ENCODE measurements at places on chromosomes 1 and 21.

DNA sequence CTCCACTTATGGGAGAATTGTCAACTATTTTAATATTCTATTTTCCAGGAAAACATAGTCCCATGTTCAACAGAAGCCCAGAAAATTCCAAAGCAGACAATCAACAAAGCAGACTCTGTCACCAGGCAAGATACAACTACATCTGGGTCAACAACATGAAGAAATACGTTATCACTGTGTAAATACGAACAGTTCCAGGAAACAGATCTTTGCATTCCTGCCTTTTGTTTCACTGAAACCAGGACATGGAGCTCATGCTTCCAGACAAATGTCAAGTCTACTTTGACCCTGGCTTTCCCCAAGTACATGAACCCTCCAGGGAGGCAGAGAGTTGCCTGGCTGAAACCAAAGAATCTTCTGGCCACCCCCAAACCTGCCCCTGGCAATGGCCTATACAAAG is 106.7 kb downstream of the SETD4 start:
- no peak for DNase-seq

GRCh38 chr1:167594822-167595221 is 35.2 kb upstream of the RCSD1 start:
- DNase-seq: no peak

DNA sequence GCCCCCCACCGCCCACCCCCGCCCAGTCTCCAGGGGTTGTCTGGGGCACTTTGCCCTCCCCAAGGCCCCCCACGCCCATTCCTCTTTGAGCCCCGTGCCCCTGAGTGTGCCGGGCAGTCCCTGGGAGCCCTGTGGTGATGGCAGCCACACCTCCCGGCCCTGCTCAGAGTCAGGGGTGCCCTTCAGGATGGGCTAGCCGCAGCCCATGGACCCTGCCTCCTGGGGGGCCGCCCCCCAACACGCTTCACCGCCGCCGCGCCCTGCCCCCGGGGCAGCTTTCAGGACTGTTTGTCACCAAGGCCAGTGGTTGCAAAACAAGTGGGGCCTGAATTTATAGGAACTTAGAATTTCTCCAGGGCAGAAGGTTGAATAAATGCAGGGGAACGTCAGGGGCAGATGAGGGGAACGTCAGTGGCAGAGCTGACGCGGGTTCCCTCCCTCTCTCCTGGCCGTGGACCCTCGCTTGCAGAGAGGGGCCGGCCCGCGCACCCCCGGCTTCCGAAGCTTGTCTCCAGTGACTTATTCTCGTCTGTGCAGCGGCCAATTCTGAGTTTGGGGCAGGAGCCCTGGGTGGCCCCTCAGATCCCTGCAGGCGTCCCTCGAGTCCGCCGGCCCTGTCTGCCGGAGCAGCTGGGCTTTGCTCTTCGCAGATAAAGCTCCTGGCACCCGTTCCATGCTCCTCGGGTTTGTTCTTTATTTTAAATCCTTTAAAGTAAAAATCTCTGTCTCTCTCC is 41.2 kb upstream of the ADARB1 start:
- no peak for DNase-seq

DNA sequence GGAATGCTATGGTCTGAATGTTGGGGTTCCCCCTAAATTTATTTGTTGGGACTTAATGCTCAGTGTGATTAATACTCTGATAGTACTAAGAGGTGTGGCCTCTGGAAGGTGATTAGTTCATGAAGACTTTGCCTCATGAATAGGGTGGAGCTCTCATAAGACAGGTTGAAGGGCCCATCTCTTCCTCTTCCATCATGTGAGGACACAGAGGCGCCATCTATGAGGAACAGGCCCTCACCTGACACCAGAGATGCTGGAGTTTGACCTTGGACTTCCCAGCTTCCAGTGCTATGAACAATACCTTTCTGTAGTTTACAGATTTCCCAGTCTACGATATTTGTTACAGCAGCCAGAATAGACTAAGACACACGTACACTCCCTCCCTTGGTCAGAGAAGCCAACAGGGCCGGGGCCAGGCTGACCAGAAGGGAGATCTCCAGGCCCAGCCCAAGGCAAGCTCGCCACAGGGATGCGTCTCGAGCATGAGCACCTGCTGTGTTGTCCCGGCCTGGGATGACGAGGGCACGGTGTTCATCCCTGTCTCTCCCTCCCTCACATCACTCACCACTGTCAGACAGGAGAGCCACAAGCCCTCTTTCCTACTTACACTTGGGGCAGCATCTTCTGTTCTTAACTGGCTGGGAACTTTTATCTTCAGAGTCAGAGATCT is 4.7 kb upstream of the ABCG1 start:
- DNase-seq: no peak

DNA sequence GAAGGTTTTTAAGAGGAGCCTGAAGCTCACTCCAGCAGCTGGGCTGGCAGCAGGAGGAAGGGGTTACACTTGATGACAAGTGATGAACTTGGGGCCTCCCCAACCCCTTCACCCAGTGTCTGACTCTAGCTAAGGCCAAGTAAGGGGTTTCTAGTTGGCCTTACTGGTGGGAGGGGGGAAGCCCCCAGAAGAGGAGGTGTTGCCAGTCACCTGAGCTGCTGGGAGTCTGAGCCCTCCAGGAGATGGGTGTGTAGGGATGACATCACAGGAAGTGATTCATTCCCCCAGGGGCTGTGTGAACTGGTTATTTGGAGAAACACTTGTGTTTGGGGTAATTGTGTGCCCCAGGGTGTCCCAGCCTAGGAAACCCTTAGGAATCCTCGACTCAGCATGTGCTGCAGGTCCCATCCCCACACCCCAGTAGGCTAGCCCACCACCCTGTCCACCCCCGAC is 3.1 kb downstream of the PADI1 start:
- peak; percentile 94 for DNase-seq

- no peak for DNase-seq
These were observed 6.5 kb downstream of the C1orf35 start for GRCh38 chr1:228096416-228097332.

DNA sequence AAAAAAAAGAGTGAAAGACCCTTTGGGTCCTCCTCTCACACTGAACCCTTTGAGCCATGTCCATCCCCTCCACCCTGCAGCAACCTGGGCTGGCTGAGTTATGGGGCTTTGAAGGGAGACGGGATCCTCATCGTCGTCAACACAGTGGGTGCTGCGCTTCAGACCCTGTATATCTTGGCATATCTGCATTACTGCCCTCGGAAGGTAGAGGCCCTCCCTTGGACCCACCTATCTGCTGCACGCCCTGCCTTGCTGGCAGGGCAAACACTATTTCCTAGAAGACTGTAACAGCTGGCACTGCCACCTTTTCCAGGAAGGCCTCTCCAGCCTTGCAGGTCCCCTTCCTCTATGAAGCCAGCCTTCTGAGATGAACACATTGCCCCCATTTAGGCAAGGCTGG is 1.1 kb downstream of the SLC50A1 start:
- DNase-seq: no peak

DNA sequence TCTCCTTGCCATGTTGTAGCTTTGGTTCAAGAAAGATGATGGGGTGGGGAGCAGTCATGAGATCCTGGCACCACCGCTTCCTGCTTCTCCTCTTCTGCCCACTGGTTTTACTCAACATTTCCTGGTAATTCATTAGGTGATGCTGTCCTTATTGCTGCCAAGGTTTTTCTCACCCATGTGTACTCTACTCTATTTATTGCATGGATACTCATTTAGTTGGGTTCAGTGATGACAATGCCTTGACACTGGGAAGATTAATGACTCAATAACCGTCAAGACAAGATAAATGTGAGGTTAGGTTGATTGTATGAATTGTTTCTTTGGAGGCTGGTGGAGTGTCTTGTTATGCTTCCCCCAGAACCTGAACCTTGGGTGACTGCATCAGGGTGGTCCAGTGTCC is 484.2 kb downstream of the SIPA1L2 start:
- no peak for DNase-seq

- DNase-seq: peak; percentile 30
These were observed 11.3 kb downstream of the NCSTN start for GRCh38 chr1:160354388-160354985.

GRCh38 chr1:240280560-240281322 is 189.1 kb downstream of the FMN2 start:
- DNase-seq: no peak

- DNase-seq: peak; percentile 46
These were observed 550.9 kb downstream of the SMYD3 start for GRCh38 chr1:245956225-245956624.

GRCh38 chr1:181135815-181136737 is 47.6 kb downstream of the IER5 start:
- peak; percentile 83 for DNase-seq

DNA sequence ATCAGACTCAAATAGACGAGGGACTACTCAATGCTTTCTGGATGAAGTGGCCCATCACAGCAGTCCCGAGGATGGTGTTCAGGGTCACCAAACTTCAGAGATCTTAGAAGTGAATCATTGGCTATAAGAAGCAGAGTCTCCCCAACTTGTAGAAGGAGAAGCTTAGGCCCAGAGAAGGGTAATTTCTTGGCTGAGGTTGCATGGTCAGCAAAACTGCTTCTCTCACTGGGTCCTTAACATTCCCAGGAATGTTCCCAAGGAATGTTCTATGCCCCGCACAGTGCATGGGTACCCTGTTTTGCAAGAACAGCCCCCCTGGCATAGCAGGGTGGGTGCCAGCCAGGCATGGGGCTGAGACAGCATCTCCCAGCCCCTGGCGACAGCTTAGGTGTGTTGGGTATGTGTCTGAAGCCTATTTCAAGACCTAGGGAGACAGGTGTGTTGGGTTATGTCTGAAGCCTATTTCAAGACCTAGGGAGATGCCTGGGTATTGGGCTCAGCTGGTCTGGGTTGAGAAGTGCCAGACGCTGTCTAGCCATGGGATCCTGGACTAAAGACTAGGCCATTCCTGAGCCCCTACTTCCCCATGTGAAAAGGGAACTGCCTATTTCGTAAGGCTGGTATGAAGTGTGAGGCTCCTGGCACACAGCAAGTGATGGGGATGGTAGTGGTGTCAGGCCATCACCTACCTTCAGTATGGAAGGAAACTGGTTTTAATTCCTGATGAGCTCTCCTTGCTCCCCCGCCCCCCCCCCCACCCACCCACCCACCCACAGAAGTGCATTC is 26.1 kb downstream of the PADI6 start:
- no peak for DNase-seq

DNA sequence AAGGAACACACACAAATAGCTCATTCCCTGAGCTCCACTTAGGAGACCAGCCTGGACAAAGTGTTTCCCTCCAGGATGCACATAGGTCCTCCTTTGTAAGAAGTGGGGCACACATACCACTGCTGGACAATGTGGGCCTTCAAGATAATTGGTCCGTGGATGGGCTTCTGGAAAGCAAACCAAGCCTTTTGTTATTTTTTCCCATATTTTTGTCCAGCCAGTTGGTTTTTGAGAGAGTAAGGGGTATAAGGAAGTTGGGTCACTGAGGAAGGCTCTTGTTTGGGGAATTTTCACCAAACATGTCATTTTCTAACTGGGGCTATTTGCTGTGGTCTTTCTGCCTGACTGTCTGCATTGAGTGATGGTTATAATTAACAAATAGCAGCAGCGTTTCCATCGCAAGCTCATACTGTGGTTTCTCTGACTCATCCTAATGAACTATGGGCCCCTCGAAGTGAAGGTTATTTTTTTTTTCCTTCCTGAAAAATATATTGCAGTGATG is 306.3 kb upstream of the DUSP10 start:
- peak; percentile 78 for DNase-seq
